Immature natural killer cell (primary cell): ENCODE measurements at places on chromosomes 12 and 14.
A peak's percentile ranks its signal among the peaks of the same experiment; 100 is the strongest.

DNA sequence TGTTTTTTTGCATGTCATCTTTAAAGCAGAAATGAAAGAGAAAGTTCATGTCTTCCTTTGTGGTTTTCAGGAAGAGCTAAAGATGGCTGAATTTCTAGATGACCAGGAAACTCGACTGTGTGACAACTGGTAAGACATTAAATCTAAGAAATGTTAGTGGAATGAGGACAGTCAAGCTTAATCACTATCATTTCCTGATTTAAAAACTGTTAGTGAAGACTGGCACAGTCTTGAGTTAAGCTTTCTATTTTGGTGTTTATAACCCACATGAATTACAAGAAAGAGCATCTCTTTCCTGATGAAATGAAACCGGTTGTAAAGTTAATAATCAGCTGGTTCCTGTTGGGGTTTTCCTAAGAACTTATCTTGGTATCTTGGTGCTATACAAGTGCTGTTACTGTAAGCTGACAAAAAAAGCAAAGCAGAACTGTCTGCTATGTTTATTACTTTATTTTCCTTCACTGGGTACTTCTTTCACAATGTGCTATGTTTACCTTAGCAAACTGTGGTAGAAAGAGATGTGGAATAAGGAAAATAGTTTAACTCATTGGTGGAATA is 5.2 kb downstream of the TRAFD1 start:
- H3K36me3 ChIP-seq: peaks cover 5% of the 10 kb centered on the region
- peaks cover 2% of the 10 kb centered on the region for H3K27me3 ChIP-seq
- peak; percentile 65 for DNase-seq
- peak overlapping the region; percentile 77 for H3K4me3 ChIP-seq
- peak overlapping the region; percentile 93 for H3K27ac ChIP-seq

GRCh38 chr12:102959391-102959790 is 1.9 kb downstream of the ASCL1 start:
- H3K27ac ChIP-seq: no peak overlapping the region
- DNase-seq: no peak
- no peaks in the 10 kb centered on the region for H3K36me3 ChIP-seq
- no peaks in the 10 kb centered on the region for H3K4me1 ChIP-seq
- peaks cover 28% of the 10 kb centered on the region for H3K27me3 ChIP-seq
- H3K4me3 ChIP-seq: no peak overlapping the region

- no peak for DNase-seq
- H3K27me3 ChIP-seq: peaks cover 21% of the 10 kb centered on the region
- H3K36me3 ChIP-seq: no peaks in the 10 kb centered on the region
- H3K4me1 ChIP-seq: peaks cover 6% of the 10 kb centered on the region
- H3K4me3 ChIP-seq: peak overlapping the region; percentile 62
- H3K27ac ChIP-seq: no peak overlapping the region
Observed at GRCh38 chr12:95789126-95790032, 1.2 kb downstream of the NTN4 start.

DNA sequence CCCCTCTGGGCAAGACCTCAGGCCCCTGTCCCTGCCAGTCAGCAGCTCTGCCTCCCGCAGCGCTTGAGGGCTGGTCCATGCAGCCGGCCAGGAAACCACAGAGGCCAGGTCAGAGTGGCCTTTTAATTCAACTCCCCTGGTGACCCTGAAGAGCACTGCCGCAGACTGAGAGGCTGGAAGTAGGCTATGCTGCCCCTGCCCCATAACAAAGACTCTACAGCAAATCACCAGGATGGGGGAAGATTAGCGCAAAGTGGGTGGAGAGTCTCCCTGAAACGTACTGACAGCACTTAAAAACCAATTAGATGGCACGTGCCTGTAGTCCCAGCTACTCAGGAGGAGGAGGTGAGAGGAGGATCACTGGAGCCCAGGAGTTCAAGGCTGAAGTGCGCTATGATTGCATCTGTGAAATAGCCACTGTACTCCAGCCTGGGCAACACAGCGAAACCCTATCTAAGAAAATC is 70.5 kb downstream of the ITPK1 start:
- peaks cover 4% of the 10 kb centered on the region for H3K27me3 ChIP-seq
- H3K27ac ChIP-seq: peak overlapping the region; percentile 57
- H3K36me3 ChIP-seq: no peaks in the 10 kb centered on the region
- no peak for DNase-seq
- H3K4me1 ChIP-seq: peaks cover 73% of the 10 kb centered on the region
- H3K4me3 ChIP-seq: peak overlapping the region; percentile 51

DNA sequence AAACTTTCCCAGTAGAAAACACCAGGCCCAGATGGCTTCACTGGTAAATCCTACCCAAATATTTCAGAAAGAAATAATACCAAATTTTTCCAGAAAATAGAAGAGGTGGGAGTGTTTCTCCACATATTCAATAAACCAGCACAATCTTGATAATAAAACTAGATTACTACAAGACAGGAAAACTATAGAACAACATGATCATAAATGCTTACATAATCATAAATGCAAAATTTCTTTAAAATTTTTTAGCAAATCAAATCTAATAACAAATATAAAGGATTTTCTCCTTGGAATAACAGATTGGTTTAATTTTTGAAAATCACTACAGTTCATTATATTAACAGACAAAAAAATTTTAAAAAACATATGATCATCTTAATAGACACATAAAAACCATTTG is 294.5 kb downstream of the BCL11B start:
- no peaks in the 10 kb centered on the region for H3K4me1 ChIP-seq
- no peak overlapping the region for H3K4me3 ChIP-seq
- peaks cover 2% of the 10 kb centered on the region for H3K27me3 ChIP-seq

DNA sequence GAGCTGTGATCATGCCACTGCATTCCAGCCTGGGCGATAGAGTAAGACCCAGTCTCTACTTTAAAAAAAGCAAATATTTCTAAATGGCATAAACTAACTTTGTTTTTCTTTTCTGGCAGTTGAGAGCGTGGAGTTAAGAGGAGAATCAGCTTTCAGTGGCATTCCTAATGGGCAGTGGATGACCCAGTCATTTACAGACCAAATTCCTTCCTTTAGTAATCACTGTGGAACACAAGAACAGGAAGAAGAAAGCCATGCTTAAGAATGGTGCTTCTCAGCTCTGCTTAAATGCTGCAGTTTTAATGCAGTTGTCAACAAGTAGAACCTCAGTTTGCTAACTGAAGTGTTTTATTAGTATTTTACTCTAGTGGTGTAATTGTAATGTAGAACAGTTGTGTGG is 21.2 kb downstream of the TDG start:
- H3K27ac ChIP-seq: no peak overlapping the region
- no peak for DNase-seq
- H3K4me1 ChIP-seq: no peaks in the 10 kb centered on the region
- no peaks in the 10 kb centered on the region for H3K27me3 ChIP-seq
- peaks cover 16% of the 10 kb centered on the region for H3K36me3 ChIP-seq

GRCh38 chr14:92702441-92702918 is 45.9 kb downstream of the LGMN start:
- peaks cover 12% of the 10 kb centered on the region for H3K27me3 ChIP-seq
- no peaks in the 10 kb centered on the region for H3K36me3 ChIP-seq
- no peak overlapping the region for H3K4me3 ChIP-seq

DNA sequence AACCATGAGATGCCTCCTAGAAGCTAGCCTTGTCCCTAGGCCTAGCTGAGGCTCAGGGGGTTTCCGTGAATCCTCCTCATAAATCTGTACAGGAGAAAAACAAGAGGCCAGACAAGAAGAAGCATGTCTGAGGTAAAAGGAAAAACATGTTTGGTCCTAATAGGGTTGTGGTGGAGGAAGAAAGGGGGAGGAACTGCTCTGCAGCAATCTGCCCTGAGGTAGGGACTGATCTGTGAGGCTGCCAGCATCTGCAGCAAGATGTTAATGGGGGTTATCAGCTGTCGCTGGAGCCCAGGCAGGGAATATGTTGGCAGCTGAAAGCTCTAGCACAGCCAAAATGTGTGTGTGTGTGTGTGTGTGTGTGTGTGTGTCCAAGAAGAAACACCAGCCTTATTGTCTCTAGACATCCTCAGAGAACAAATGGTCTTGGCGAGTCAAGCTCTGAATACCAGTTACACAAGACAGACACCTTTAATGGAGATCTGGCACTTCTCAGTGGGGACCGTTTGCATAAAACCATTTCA is 218.5 kb downstream of the NUAK1 start:
- H3K27ac ChIP-seq: no peak overlapping the region
- no peaks in the 10 kb centered on the region for H3K4me1 ChIP-seq
- H3K27me3 ChIP-seq: peaks cover 3% of the 10 kb centered on the region
- no peaks in the 10 kb centered on the region for H3K36me3 ChIP-seq
- H3K4me3 ChIP-seq: no peak overlapping the region

GRCh38 chr12:51242120-51242519 is 3.5 kb downstream of the DAZAP2 start:
- peaks cover 56% of the 10 kb centered on the region for H3K4me1 ChIP-seq
- H3K4me3 ChIP-seq: peak overlapping the region; percentile 24
- H3K36me3 ChIP-seq: peaks cover 21% of the 10 kb centered on the region

GRCh38 chr12:107992870-107993451 is 136.1 kb upstream of the WSCD2 start:
- no peaks in the 10 kb centered on the region for H3K4me1 ChIP-seq
- DNase-seq: no peak
- no peaks in the 10 kb centered on the region for H3K36me3 ChIP-seq

GRCh38 chr14:70602254-70602653 is 1.8 kb upstream of the MED6 start:
- H3K27me3 ChIP-seq: peaks cover 15% of the 10 kb centered on the region
- H3K4me3 ChIP-seq: no peak overlapping the region
- peaks cover 3% of the 10 kb centered on the region for H3K36me3 ChIP-seq
- H3K27ac ChIP-seq: no peak overlapping the region
